ENCODE measurements at places on chromosomes 5 and 9. TPM values are rescaled to one million over a fixed set of nuclear protein-coding genes. Genes with fewer than 3 reads are reported as not detected.

REEP2 gene
- polyA plus RNA-seq: 3.8 TPM

SHISAL2B gene
- not detected for polyA plus RNA-seq

PDZD2 gene
- 3.1 TPM for polyA plus RNA-seq

MUSK gene
- not detected for polyA plus RNA-seq

PCDHA6 gene
- 0.02 TPM for polyA plus RNA-seq

C9orf152 gene
- polyA plus RNA-seq: not detected

SLC22A5 gene
- 5.6 TPM for polyA plus RNA-seq

PCDHA1 gene
- not detected for polyA plus RNA-seq

CDX1 gene
- polyA plus RNA-seq: not detected

Measured in foreskin keratinocyte (primary cell).